ENCODE measurements at places on chromosomes 6 and 20. TPM values are rescaled to one million over a fixed set of nuclear protein-coding genes. Genes with fewer than 3 reads are reported as not detected.

DNA sequence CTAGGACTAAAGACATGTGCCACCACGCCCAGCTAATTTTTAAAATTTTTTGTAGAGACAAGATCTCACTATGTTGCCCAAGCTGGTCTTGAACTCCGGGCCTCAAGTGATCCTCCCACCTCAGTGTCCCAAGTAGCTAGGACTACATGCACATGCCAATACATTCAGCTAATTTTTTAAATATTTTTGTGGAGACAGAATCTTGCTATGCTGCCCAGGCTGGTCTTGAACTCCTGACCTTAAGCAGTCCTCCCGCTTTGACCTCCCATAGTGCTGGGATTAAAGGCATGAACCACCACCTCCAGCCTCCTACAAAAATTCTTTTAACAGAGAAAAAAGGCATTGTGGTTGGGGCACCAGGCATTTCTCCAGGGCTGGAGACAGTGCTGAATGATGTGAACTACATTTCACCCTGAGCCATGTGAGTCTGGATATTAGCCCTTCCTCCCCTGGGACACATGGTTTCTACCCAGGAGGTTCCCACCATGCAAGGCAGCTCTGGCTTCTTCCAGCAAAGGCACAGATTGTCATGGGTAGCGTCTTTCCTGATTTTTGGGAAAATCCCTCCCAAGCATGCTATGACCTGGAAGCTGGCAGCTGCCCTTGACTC lies 36.3 kb upstream of the CMTR1 start:
- DNase-seq: no peak

- DNase-seq: no peak
Observed at GRCh38 chr6:105430685-105431084, 27.8 kb upstream of the PREP start.

DNA sequence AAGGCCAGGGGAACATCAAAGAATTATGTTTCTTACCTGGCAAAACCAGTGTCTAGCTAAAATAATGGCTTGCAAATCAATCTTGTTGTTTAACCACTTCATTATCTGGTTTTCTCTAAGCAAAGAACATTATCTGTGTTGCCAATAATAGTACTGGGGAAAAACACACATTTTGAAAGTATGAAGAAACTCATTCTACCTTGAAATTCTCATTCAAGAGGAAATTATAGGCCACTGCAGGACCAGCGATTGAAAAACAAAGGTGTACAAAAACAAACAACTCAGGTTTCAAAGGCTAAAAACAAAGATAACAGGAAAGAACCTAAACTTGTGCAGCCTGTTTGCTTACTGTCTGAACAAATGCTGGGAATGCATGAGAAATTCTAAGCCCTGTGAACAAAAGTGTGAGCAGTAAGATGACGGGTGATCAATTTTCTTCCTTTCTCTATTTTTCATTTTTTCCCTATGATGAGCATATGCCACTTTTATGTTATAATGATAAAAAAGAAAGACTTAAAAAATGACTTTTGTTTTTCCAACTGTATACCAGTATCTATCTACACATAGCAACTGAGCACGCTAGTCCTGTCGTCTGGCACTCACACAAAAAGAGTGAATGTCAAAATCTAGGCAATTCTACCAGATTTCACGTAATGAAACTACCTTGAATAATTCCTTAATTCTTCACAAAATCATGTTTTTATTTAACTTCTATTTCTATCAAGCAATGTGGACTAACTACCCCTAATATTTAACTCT lies 117.9 kb downstream of the SGK1 start:
- DNase-seq: no peak

OGFRL1 gene
- 12.0 TPM for total RNA-seq

NR2E1 gene
- not detected for total RNA-seq

- no peak for DNase-seq
Observed at GRCh38 chr6:116265041-116265829, 11.4 kb upstream of the TSPYL4 start.

WFDC5 gene
- not detected for total RNA-seq

DNA sequence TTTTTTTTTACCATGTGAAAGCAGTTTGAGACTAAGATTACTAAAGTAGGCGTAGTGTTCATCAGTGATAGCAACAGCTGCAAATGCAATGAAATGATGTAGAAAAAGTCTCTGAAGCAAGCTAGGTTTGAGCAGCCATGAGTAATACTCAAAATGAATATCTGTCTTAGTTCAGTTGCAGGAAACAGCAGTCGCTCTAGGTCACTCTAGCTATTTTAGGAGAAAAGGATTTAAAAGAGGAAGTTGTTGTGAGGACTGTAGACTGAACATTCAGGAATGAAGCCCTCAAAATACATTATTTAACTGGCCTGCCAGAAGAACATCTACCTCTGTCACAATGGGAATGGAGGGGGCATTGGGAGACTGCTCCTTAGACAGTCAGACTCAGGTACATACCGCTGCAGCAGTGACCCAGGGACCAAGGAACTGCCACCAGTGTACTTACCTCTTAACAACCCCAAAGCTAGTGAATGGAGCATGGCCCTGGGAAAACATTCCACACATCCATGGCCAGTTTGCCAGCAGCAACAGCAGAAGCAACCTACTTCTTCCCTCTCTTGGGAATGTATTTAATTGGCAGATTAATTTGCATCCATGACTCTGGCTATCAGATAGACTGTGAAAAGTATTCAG lies 243.0 kb upstream of the KHDRBS2 start:
- DNase-seq: no peak

DNA sequence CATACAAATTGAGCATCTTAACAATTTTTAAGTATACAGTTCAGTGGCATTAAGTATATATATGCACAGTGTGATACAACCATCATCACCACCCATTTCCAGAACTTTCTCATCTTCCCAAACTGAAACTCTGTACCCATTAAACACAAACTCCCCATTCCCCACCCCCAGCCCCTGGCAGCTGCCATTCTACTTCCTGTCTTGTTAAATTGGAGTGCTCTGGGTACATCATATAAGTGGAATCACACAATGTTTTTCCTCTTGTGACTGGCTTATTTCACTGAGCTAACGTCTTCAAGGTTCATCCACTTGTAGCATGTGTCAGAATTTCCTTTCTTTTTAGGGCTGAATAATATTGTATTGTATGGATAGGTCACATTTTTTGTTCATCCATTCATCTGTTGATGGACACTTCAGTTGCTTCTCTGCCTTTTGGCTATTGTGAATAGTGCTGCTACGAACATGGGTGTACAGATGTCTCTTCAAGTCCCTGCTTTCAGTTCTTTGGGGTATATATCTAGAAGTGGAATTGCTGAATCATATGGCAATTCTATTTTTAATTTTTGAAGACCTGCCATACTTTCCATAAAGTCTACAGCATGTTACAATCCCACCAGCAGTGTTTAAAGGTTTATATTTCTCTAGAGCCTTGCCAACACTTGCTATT lies 19.6 kb upstream of the RREB1 start:
- no peak for DNase-seq

GHRH gene
- total RNA-seq: not detected

SLC22A16 gene
- not detected for total RNA-seq

FKBP1C gene
- 0.35 TPM for total RNA-seq

CLIC5 gene
- not detected for total RNA-seq

- no peak for DNase-seq
Observed at GRCh38 chr6:3612341-3613041, 139.0 kb downstream of the PXDC1 start.

DNA sequence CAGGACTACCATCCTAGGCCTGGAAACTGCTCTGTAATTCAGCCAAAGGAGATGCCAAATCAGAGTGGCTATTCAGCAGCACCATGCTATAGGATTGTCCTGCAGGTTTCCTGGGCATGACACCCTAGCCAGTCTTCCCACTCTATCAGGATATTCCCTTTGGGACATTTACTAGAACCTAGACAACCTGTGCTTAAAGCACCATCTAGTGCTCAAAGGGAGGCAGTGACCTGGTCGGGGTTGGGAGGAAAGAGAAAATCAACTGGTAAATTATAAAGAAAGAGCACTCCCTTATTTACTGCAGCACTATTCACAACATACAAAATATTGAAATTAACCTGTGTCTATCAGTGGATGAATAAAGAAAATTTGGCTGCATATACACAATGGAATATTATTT lies 67.2 kb upstream of the SMLR1 start:
- peak; percentile 85 for DNase-seq

WFDC12 gene
- total RNA-seq: not detected

DNA sequence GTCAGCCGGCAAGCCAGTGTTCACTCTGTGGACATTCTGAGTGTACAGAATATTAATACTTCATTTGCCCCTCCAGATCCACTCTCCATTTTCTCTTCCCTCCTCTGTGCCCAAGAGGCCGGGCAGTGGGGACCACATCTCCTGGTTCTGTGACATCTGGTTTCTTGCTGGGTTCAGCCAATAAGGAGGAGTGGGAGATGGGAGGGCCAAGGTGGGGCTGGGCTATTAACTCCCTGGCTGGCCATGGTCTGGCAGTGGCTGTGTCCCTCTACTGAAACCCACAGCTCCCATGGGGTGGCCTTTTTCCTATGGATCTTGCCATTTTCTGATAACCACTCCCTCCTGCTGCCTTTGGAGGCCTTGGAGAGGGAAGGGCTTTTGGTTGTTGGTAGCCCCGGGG lies 30.0 kb upstream of the SALL4 start:
- DNase-seq: no peak

DNA sequence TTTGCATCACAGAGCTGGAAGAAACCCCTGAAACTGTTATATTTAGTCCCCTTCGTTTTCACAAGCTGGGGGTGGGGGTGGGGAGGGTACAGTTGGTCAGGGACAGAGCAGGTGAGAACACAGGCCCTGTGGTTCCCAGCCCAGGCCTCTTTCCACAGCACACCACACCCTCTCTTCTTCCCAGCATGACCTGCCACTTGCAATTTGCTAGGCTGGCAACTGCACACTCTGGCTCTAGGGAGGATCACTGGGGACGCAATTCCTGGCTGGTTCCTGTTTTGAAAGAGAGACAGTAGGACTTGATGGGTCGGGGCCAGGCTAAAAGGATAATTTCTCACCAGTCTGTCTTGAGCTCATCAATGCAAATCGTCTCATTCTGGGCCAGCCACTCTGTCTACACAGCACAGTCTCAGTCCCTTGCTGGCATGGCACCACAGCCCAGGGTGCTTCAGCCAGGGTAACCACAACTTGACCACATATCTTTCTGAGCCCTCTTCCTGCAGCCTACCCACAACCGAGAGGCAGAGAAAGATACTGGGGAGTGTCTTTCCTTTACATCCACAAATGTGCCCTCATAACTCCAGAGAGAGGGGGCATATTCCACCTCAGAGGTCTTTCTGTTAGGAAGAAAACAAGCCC lies 41.7 kb upstream of the EMILIN3 start:
- DNase-seq: no peak

- no peak for DNase-seq
Observed at GRCh38 chr6:34602318-34603111, 46.4 kb upstream of the SPDEF start.

- DNase-seq: peak; percentile 8
Observed at GRCh38 chr6:164035900-164036485, 621.5 kb downstream of the QKI start.

DNA sequence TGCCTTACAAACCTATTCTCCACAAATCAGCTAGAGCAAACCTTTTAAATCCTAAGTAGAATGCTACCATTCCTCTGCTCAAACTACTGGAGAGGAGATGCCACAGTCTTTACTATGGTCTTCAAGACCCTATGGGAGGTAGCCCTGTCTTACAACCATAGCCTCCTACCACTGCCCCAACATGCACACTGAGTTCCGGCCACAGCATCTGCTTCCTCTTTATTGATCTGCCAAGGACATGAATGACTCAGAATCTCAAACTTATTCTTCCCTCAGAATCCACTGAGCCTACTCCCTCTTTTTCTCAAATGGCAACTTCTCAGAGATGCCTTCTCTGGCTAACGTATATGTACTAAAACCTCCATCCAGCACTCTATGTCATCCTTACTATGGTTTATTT lies 12.2 kb upstream of the ANKEF1 start:
- DNase-seq: no peak

DNA sequence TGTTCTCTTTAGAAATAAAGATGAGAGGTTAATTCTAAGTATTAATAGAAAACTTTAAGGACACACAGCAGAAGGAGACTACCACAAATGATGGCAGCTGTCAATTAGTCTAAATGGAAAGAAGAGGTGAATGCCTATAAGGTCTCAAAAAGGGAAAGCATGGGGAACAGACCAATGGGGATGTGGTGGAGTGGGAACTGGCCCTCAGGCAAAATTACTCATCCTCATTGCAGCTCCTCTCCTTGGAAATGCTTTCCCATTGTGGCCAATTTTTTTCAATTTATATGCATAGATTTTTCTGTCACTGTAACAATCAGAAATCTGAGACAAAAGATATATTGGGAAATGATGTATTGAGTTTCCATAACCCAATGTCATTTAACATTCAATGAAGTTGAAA lies 222.9 kb upstream of the DEFB112 start:
- no peak for DNase-seq

LCA5 gene
- 3.3 TPM for total RNA-seq

XKR7 gene
- total RNA-seq: 3.9 TPM

DNA sequence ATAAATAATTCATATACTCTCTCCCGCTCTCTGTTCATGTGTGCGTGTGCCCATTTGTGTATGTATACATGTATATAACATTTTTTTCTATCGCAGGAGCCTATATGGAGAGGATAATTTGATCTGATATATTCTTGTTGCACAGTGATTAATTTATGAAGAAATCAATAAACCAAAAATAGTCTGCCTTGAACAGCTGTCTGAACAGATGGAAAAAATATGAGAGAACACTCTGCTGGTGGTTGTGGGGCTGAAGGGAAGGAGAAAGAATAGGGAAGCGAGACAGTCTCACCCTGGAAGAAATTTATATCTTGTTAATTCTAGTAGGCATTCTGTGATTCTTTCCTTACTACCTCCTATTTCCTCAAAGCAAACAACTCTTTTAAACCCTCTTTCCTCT lies 96.6 kb upstream of the B3GAT2 start:
- no peak for DNase-seq

GRCh38 chr6:15606347-15606746 lies 56.5 kb downstream of the DTNBP1 start:
- no peak for DNase-seq

DNA sequence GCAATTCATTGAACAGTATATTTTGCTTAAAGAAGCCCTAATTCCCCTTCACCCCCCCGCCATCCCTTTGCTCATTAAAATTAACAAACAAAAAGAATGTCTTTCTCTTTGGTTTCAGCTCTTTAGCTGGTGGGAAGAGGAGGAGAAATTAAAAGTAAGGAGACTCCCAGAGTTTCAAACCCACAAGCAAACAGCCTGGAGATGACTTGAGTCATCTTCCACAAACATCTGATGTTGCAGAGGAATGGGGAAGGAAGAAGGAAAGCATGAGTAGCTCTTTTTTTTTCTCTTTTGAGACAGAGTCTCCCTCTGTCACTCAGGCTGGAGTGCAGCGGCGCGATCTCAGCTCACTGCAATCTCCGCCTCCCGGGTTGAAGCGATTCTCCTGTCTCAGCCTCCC lies 189.6 kb downstream of the ADAT2 start:
- DNase-seq: no peak

- no peak for DNase-seq
Observed at GRCh38 chr6:45650524-45651135, 272.9 kb upstream of the SUPT3H start.

COL12A1 gene
- total RNA-seq: 6.3 TPM

HSPA12B gene
- 6.5 TPM for total RNA-seq

GRCh38 chr6:30945281-30945680 lies 4.5 kb downstream of the MUCL3 start:
- no peak for DNase-seq
